NCI-H187 treated with DMSO at 0.1 percent for 48 hours (cell line): ENCODE measurements at places on chromosomes 11 and 22.

- no peak for DNase-seq
Measured at GRCh38 chr22:38403812-38404211, 51.2 kb downstream of the KCNJ4 start.

DNA sequence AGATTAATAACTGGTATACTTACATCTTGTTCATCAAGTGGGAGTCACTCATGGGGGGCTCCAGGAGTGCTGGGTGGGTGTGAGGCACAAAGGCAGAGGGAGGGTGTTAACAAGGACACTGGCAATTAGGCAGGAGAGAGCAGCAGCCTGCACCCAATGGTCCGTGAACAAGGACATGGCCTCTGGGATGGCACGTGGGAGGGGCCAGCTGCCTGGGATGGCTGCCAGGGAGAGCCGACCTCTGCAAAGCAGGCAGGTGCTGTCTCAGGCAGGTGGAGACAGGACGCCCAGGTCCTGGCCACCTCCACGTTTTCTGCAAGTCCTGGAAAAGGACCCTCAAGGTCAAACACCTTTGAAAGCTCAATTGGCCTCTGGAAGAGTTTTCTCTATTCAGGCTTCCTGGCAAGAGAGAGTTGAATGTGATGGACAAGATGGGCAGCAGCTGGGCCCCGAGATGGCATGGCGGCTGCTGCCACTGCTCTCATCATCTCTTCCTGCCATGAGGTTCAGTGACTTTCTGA is 257.1 kb downstream of the BUD13 start:
- peak; percentile 52 for DNase-seq

- DNase-seq, result no peak
Measured at GRCh38 chr22:21032037-21032867, at the start of gene SLC7A4. Gene SLC7A4 (minus strand): TSS chr22:21032561. CDS start chr22:21031812, 749 bp downstream.

- DNase-seq, result no peak
Measured at GRCh38 chr11:125433454-125434121, 62.5 kb downstream of the FEZ1 start.

- DNase-seq, result no peak
Measured at GRCh38 chr22:27179161-27179560, 521.8 kb downstream of the MIAT start.

DNA sequence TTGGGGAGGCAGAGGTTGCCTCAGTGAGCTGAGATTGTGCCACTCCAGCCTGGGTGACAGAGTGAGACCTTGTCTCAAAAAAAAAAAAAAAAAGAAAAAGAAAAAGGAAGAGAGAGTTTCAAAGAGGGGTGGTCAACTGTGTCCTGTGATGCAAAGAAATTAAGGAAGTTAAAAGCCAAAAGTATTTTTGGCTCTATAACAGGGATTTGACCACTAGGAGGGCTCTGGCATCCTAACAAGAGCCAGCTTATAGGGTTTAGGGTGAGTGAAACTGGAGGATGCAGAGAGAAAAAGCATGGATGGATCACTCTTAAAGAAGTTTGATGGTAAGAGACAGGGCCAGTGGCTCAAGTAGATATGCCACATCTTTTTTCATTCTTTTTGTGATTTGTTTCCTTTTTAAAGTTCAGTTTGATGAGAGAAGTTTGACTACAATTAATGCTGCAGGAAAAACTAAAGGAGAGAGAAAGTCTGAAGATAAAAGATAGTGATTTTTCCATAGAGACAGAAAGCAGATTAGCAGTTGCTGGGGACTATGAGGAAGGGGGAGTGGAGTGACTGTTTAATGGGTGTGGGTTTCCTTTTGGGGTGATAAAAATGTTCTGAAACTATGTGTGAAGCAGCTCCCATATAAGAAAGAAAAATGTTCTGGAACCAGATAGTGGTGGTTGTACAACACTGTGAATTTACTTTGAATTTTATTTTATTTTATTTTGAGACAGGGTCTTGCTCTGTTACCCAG is 11.1 kb upstream of the MICAL2 start:
- DNase-seq, result no peak

- DNase-seq, result no peak
Measured at GRCh38 chr11:36976741-36977140, 378.7 kb upstream of the RAG2 start.

GRCh38 chr11:95557376-95557775 is 232.2 kb downstream of the FAM76B start:
- DNase-seq, result no peak

DNA sequence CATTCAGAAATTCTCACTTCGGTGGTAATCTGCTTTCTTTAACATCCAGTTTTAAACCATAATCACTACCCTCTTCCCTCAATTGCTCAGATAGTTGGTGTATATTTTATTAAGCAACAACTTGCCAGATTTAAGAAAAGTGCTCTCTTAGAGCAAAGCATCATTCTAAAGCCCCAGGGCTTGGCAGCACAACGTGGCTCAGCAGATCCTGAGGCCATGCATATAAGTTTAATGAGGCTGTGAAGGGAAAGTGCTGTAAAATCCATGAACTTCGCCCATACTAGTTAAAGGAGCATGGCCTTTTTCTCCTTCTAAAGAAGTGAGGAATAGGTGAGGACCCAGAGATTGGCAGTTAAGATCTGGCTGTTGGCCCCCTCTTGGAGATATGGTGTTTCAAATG is 482.3 kb upstream of the CCDC90B start:
- no peak for DNase-seq

GRCh38 chr11:72238040-72238450 is 5.9 kb downstream of the PHOX2A start:
- no peak for DNase-seq

DNA sequence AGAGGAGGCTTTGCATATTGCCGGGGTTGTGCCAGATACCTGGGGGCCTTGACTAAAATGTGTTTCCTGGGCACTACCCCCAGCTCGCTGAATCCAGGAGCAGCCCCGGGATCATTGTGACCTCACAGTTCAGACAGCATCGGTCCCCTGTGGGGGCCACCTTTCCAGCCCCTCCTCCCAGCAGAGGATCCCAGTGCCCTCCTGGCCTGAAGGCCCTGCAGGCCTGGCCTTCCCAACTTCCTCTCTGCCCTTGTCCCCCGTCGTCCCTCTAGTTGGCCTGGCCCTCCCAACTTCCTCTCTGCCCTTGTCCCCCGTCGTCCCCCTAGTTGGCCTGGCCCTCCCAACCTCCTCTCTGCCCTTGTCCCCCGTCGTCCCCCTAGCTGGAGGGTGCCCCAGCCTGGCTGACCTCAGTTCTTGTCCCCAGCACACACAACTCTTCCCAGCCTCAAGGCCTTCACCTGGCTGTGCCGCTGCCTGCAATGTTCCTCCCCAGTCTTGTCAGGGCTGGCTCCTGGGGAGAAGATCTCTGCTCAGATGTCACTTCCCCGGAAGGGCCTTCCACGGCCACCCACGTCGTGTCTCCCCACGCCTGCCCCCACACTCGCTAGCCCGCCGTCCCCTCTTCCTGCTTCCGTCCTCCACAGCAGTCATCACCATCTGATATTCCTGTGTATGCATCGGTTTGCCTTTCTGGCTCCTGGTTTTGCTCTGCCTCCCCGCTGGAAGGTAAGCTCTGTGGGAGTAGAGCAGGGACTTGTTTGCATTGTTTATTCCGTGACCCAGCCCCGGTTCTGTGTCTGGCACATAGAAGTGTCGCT is 12.6 kb upstream of the ANO1 start:
- no peak for DNase-seq

DNA sequence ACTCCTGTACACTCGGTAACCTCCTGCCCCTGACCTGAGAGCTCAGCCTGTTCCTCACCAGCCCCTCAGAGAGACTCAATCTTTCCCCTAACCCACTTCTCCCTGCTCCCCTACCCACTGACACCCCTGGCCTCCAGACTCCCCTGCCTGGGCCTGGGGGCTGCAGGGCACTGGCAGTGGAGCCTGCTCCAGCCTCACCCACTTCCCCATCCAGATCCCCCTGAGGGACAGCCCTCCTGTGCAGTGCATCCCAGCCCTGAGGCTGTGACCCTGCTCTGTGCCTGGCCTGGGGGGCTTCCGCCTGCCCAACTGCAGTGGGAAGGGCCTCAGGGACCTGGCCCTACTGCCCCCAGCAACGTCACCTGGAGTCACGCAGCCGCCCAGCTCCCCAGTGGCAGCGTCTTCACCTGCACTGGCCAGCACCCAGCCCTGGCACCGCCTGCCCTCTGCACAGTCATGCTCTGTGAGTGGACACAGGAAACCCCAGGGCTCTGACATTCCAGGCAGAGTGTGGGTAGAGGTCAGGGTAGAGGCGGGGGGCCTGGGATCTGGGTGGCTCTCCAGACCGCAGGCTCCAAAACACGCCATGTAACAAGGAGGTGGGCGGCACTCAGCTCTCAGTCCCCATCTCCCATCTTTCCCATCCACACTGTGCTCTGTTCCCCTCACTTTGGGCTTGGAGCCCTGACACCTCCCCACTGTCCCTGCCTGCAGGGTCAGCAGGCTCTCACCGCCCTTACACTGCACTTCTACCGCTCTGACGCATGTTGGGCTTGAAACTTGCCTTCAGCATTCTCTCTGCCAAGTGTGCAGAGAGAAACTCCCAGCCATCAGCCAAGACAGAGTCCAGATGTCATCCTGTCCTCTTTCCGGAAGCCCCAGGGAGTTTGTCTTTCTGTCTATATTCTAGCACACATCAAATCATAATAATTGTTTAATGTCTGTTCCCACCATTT is 5.1 kb downstream of the VSIG10L2 start:
- no peak for DNase-seq

GRCh38 chr11:87972133-87972532 is 203.1 kb downstream of the RAB38 start:
- no peak for DNase-seq

DNA sequence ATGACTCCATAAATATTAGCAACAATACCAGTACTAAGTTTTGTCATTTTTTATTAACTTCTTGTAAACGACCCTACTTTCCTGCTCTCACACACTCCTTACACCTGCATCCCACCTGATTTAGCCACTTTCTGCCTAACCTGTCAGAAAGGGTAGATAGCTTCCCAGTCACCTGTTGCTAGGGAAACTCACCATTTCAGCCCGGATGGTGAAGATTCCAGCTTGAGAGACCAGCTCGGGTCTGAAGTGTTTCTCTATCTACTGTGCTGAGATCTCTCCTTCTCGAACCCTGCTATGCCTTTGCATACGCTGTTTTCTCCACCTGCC is at the start of gene PARVG:
Gene PARVG (plus strand): TSS at position 220 of the 327 bp plus-strand sequence. CDS start 2,405 bp downstream, outside the sequence.
- DNase-seq, result no peak

- DNase-seq, result no peak
Measured at GRCh38 chr11:8584082-8584481, 9.9 kb downstream of the STK33 start.

DNA sequence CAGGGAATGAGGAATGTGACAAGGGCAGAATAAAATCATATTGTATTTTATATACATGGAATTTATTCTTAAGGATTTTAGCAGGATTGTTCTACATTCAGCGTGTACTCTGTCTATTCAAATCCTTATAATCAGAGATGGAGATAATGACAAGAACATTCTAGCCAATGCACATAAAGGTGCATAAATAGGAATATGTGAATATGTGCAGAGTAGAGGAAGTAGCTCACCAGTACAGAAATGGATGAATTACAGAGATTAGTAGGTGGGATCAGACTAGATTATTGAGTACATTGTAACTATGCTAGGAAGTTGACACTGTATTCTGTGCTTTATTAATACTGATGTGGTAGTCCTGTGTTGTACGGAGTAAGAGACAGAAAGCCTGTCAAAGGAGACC is 1308.8 kb downstream of the FAM181B start:
- no peak for DNase-seq

- no peak for DNase-seq
Measured at GRCh38 chr11:20112291-20113148, 47.8 kb downstream of the DBX1 start.

DNA sequence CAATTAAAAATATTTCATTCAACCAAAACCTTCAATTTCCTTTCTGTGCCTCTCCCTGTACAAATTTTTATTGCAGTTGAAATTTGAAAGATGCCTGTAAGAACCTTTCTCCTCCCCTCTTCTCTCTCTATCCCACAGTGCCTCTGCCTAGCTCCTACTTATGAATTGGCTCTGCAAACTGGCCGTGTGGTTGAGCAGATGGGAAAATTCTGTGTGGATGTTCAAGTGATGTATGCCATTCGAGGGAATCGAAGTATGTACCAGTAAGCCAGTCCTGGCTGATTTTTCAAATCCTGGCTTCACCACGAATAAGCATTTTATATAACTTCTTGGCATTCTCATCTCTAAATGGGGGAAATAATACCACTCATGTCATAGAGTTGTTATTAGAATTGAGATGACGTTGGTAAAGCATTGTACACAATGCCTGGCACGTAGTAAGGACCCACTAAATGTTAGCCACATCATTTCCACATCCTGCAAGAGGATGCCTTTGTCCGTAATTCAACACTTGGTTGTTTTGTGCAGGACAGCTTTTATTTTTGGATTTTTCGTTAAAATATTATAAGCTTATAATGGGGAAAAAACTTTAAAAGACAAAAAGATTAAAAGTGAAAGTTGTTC is 6.0 kb downstream of the DDX25 start:
- DNase-seq, result no peak

GRCh38 chr11:304915-305843 is 2.4 kb upstream of the IFITM2 start:
- no peak for DNase-seq

- no peak for DNase-seq
Measured at GRCh38 chr11:429391-429790, 12.4 kb downstream of the ANO9 start.

- DNase-seq, result no peak
Measured at GRCh38 chr11:87252869-87253268, 215.1 kb downstream of the TMEM135 start.

DNA sequence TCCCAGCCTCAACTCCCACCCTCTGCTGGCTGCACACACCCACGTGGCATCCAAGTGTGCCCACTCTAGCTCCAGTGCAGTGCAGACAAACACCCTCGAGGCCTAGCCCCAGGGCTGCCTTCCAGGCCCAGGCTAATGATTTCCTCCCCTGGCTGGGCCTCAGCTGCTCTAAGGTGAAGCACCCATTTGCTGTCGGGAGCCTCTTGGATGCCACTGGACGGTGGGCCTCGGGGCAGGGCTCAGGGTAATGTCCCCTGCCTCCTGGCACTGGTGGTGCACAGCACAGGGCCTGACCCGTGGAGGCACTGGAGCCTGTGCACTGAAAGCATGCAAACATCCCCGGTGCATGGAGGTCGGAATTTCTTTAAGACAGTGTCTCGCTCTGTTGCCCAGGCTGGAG is 635.2 kb downstream of the TBC1D22A start:
- no peak for DNase-seq

GRCh38 chr11:27304514-27304913 is 58.5 kb downstream of the CCDC34 start:
- DNase-seq, result no peak

DNA sequence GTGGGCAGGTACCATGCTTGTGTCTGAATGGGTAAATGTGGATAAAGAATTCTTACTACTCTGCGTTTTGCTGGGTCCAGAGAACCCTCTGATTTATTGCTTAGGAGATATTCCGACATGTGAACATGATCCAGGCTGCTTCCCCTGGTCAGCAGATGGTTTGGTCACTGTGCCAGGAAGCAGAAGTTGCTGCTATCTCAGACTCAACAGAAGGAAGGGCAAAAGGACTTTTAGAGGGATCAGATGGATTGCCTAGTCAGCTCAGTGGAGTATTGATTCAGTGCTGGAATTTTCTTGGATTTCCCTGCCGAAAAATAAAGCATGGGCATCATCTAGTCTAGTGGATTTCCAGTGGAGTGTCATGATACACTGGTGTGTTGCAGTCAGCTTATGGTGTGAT is 440.1 kb downstream of the NTM start:
- DNase-seq, result no peak

- no peak for DNase-seq
Measured at GRCh38 chr11:129273322-129273721, 81.2 kb upstream of the ARHGAP32 start.

GRCh38 chr11:68214173-68215086 is 1.3 kb upstream of the KMT5B start:
- no peak for DNase-seq
